ENCODE measurements at places on chromosomes 16 and 17.
A peak's percentile ranks its signal among the peaks of the same experiment; 100 is the strongest.

- H3K27ac ChIP-seq = peak overlapping the region; percentile 82
- no peaks in the 10 kb centered on the region for H3K27me3 ChIP-seq
- DNase-seq = no peak
- peak overlapping the region; percentile 91 for H3K4me3 ChIP-seq
- H3K4me1 ChIP-seq = peaks cover 28% of the 10 kb centered on the region
Measured at GRCh38 chr17:81665205-81666091, 957 bp downstream of the OXLD1 start.

DNA sequence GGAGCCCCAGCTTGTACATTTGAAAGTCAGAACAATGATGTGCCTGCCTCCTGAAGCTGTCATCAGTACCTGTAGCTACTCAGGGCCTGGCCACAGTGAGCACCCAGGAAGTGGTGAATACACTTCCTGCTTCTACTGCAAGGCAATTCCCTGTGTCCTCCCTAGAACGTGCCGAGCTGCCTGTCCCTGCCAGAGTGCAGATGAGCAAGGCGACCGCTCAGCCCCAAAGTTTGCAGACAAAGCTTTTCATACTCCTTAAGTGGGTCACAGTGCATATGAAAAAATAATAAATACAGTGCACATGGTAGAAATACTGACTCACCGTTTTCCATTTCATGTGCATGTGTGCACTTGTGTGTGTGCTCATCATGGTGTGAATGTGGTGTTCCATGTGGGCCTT is 77.3 kb downstream of the MPRIP start:
- H3K4me3 ChIP-seq = no peak overlapping the region
- H3K36me3 ChIP-seq = peaks cover 2% of the 10 kb centered on the region
- no peaks in the 10 kb centered on the region for H3K27me3 ChIP-seq
- peaks cover 89% of the 10 kb centered on the region for H3K4me1 ChIP-seq
- H3K27ac ChIP-seq = peak overlapping the region; percentile 53
- no peak for DNase-seq

GRCh38 chr17:47305302-47305923 is 18.3 kb upstream of the EFCAB13 start:
- H3K4me3 ChIP-seq = no peak overlapping the region
- no peak overlapping the region for H3K27ac ChIP-seq
- H3K4me1 ChIP-seq = peaks cover 11% of the 10 kb centered on the region

- H3K4me1 ChIP-seq = no peaks in the 10 kb centered on the region
- H3K36me3 ChIP-seq = no peaks in the 10 kb centered on the region
- no peaks in the 10 kb centered on the region for H3K27me3 ChIP-seq
- DNase-seq = no peak
- no peak overlapping the region for H3K27ac ChIP-seq
Measured at GRCh38 chr17:66348584-66349165, 46.3 kb downstream of the PRKCA start.

- peaks cover 48% of the 10 kb centered on the region for H3K4me1 ChIP-seq
- no peak overlapping the region for H3K4me3 ChIP-seq
- H3K36me3 ChIP-seq = peaks cover 21% of the 10 kb centered on the region
- DNase-seq = no peak
Measured at GRCh38 chr17:82888583-82889495, 49.0 kb upstream of the ZNF750 start.

DNA sequence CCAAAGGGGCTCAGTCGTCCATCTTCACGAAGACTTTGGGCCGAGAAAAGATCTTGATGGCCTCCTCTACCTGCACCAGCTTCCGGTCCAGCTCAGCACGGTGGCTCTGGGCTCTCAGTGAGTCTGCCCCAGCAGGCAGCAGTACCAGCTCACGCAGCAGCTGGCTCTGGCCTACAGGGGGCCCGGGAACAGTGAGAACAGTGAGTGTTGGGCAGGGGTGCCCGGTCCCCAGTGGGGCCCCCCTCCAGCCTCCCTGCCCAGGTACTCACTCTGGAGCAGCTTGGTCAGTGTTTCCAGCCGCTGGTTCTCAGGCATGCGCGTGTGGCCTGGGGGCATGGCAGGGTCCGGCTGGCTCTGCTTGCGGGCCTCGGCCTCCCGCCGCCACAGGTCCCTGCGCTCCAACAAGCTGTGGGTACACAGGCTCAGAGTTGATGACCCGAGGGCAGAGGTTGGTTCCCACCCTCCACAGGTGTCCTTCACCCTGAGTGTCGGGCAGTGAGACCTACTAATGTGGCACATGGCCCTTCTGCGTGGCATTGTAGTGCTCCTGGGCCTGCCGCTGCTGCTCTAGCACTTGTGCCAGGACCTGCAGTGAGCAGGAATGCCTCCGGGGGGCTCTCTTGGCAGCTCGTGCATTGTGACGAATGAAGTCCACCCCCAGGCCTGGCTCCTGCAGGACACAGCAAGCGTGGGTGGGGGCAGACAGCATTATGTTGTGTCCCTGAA is 2.6 kb downstream of the PARD6A start:
- peaks cover 6% of the 10 kb centered on the region for H3K36me3 ChIP-seq
- no peak overlapping the region for H3K27ac ChIP-seq
- no peak overlapping the region for H3K4me3 ChIP-seq
- DNase-seq = no peak
- H3K4me1 ChIP-seq = peaks cover 46% of the 10 kb centered on the region

- peak overlapping the region; percentile 90 for H3K27ac ChIP-seq
- H3K36me3 ChIP-seq = peaks cover 3% of the 10 kb centered on the region
- H3K4me3 ChIP-seq = peak overlapping the region; percentile 88
- H3K27me3 ChIP-seq = no peaks in the 10 kb centered on the region
Measured at GRCh38 chr16:53503991-53504663, 1.1 kb upstream of the AKTIP start.

DNA sequence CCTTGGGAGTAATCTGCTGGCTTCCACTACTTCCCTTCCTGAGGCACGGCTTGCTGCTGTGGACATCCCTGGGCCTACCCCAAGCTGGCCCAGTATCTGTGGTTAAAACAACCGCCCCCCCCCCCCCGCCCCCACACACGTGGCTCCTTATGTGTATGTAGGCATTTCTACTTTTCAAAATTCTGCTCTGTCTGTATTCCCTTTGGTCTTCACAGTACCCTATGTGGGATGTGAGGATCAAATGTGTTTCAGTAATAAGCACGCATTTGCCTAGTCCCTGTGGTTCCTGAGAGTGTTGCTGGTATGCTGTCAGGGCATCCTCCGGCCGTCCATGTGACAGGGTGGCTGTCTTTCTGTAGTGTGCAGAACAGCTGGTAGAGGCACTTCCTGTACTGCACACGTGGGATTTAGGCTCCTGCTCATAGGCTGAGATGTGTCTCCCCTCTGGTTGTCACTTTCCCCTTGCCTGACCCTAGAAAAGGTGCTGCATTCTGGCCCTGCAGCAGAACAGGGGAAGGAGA is 2.2 kb downstream of the NT5M start:
- H3K4me1 ChIP-seq = peaks cover 32% of the 10 kb centered on the region
- no peak overlapping the region for H3K27ac ChIP-seq
- H3K27me3 ChIP-seq = no peaks in the 10 kb centered on the region

DNA sequence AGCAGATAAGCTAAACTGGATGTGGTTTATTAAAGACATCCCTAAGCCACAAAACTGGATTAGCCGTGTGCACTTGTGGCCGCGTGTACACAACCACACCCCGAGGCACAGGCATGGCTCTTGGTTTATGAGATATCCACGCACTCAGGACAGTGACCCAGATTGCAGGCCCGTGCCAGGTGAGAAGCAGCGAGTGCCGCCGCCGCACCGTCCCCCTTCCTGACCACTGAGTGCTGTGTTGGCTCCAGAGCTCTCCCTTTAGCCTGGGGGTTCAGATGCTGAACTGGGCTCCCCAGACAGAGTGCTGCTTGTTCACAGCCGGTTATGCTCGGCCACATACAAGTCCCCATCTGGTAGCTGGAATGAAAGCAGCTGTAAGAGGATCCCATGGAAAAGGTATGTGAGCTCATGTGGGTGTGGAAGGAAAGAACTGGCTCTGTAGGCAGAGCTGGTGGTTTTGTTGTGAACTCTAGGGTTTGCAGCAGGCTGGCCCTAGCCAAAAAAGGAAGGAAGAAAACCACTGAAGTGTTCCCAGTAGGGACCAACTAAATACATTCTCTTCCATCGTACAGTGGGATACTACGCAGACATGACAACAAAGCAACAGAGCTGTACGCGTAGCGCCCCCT is 29.5 kb downstream of the KNOP1 start:
- no peak overlapping the region for H3K27ac ChIP-seq
- H3K4me1 ChIP-seq = no peaks in the 10 kb centered on the region
- no peaks in the 10 kb centered on the region for H3K27me3 ChIP-seq
- H3K36me3 ChIP-seq = peaks cover 70% of the 10 kb centered on the region

GRCh38 chr17:68641276-68642117 is 40.3 kb upstream of the FAM20A start:
- no peaks in the 10 kb centered on the region for H3K36me3 ChIP-seq
- H3K4me1 ChIP-seq = no peaks in the 10 kb centered on the region
- DNase-seq = no peak
- peaks cover 35% of the 10 kb centered on the region for H3K27me3 ChIP-seq

DNA sequence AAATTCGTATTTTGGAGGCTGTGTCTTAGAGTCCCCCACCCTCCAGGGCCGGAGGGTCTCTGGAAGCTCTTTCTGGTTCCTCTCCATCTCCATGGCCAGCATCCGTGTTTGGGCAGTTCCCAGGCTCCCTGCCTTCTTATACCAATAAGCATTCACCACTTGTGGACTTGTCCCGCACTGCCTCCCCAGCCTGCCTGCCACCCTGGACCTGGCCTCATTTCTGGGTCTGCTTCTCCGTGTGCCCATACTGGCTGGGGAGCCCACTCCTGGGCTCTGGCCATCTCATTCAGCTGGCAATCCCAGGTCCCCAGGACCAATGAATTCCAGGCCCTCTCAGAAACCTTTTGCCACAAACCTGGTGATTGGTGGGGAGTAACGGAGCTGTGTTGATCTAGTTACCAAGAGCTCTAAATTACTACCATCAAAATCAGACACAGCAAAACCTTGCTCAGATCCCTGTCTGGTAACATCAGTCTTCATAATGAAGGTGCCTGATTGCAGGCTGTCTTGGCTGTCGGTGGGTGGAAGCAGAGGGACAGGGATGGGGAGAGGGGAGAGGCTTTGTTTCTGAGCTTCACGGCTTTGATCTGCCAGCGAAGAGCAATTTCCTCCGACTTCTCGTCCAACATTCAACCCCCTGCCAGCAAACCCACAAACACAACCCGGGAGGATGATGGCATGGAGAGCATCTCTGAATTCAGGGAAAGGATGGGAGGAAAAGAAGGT is 27.7 kb upstream of the CRHR1 start:
- DNase-seq = no peak
- H3K27me3 ChIP-seq = peaks cover 20% of the 10 kb centered on the region
- H3K4me3 ChIP-seq = no peak overlapping the region

DNA sequence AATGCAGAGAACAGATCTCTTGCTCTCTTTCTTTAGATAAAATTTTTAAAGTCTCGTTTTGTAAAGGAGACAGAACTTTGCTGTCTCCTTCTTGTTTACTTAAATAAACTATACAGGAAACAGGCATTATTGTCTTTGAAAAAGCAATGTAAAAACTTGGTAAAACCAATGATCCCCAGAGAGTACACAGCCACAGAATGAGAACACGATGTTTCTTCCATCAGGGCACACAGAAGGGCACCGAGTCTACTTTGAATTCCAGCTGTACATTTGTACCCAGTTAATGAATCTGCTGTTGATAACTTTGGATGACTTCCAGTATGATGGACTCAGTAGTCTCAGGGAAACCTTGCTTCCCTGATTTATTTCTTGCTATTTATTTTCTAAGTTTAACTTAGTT is 8.1 kb upstream of the TMEM100 start:
- peaks cover 33% of the 10 kb centered on the region for H3K27me3 ChIP-seq
- H3K36me3 ChIP-seq = no peaks in the 10 kb centered on the region
- no peak overlapping the region for H3K27ac ChIP-seq
- H3K4me3 ChIP-seq = no peak overlapping the region
- H3K4me1 ChIP-seq = peaks cover 2% of the 10 kb centered on the region

DNA sequence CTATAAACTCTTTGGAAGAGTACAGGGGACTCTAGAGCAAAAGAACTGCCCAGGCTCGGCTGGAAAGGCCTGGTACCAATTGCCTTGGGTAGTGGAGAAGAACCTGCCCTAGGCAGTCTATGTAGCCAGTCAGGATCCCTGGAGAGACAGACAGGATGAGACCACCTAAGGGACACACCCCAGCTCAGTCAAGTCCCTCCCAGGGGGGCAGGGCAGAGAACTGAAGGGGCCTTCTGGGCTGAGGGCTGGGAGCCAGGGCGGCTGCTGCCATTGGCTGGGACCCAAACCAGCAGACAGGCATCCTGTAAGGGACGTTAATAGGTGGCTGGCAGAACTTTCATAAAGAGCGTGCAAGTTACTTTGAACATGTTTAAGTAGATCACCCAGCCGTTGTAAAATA is 12.8 kb upstream of the SLC38A8 start:
- peaks cover 85% of the 10 kb centered on the region for H3K36me3 ChIP-seq
- H3K27ac ChIP-seq = no peak overlapping the region
- H3K4me3 ChIP-seq = no peak overlapping the region
- no peaks in the 10 kb centered on the region for H3K4me1 ChIP-seq
- H3K27me3 ChIP-seq = no peaks in the 10 kb centered on the region

- H3K4me1 ChIP-seq = no peaks in the 10 kb centered on the region
- no peaks in the 10 kb centered on the region for H3K27me3 ChIP-seq
- DNase-seq = no peak
- no peak overlapping the region for H3K4me3 ChIP-seq
Measured at GRCh38 chr16:77866752-77867151, 78.4 kb downstream of the VAT1L start.

DNA sequence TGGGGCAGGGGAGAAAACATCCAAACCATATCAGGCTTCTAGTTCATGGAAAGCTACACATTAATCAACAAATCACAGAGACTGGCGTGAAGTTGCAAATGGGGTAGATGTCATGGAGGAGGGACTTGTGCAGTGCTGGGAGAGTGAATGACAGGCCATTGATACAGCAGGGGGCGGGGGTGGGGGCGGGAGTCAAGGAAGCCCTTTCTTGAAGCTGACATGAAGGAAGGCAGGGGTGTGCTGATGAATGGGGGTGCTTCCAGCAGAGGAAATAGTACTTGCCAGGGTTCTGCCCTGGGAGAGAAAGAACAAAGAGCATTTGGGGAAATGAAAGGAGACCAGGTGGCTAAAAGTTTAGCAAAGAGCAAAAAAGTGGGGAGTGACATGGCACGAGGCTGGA is 269.9 kb downstream of the SHISA9 start:
- no peaks in the 10 kb centered on the region for H3K4me1 ChIP-seq
- no peaks in the 10 kb centered on the region for H3K27me3 ChIP-seq
- no peak overlapping the region for H3K4me3 ChIP-seq
- no peak for DNase-seq
- H3K27ac ChIP-seq = no peak overlapping the region

GRCh38 chr16:77231047-77231446 is 31.8 kb downstream of the SYCE1L start:
- H3K36me3 ChIP-seq = no peaks in the 10 kb centered on the region
- no peak overlapping the region for H3K27ac ChIP-seq
- peaks cover under 1% of the 10 kb centered on the region for H3K4me1 ChIP-seq
- peaks cover 14% of the 10 kb centered on the region for H3K27me3 ChIP-seq
- H3K4me3 ChIP-seq = no peak overlapping the region

DNA sequence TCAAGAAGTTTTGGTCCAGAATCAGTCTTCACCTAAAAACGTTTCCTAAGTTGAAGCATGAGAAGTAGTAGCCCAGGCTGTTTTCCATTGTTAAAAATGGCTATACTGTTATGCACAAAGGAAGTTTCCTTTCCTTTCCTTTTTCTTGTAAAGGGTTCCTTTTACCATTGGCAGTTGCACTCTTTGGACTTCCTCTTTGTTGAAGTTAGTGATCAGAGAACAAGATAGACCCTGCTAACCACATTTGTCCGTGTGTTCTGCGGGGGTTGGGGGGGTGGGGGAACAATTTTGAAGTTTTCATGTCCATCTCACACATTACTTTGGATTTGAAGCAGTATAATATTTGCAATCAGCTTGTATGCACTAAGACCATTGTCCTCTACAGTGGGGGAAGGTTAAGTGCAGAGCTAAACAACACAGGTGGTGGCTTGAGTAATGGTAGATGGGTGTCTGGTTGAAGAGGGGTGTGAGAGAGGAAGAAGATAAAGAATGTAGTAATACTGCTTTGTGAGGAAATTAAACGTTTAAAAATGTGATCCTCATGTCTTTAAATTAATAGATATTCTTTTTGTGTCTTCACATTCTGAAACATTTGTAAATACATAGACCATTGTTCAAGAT is 1.4 kb downstream of the LPCAT2 start:
- no peak overlapping the region for H3K4me3 ChIP-seq
- no peaks in the 10 kb centered on the region for H3K36me3 ChIP-seq

All from activated B cell treated with CpG ODN at 0.5 μM for 24 hours (primary cell).